ENCODE measurements at places on chromosomes 6 and 20.

GRCh38 chr20:32990426-32990825, 13.8 kb downstream of the SUN5 start:
- no peak for DNase-seq

- no peak for DNase-seq
These were observed 39.3 kb downstream of the SNRNP48 start for GRCh38 chr6:7629321-7629720.

DNA sequence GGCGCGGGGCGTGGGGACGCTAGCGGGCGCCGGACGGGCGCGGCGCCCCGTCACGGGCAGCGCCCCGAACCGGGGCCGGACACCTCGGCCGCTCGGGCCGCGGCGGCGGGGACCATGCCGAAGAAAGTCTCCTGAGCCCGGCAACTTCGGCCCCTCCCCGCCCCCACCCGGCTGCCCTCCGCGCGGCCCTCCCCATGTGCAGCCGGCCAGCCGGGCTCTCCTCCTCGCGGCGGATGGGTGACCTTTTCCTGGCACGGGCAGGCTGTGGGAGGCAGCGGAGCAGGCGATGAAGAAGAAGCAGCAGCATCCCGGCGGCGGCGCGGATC, 278 bp downstream of the UST start:
- DNase-seq: no peak

DNA sequence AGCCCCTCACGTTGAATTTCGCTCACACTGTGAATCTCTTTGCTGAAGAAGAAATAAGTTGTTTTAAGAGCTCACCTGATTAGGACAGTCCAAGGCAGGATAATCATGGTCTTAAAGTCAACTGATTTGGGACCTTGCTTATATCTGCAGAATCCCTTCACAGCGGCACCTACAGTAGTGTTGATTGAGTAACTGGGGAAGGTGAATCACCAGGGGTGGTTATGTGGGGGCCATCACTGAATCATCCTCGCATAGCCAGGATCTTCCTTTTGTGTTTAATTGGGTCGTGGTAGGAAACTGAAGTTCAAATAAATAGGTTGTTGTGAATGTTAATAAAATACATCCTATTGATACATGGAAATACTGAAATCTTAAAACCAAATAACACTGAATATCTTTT, 20.2 kb upstream of the MICA start:
- no peak for DNase-seq

DNA sequence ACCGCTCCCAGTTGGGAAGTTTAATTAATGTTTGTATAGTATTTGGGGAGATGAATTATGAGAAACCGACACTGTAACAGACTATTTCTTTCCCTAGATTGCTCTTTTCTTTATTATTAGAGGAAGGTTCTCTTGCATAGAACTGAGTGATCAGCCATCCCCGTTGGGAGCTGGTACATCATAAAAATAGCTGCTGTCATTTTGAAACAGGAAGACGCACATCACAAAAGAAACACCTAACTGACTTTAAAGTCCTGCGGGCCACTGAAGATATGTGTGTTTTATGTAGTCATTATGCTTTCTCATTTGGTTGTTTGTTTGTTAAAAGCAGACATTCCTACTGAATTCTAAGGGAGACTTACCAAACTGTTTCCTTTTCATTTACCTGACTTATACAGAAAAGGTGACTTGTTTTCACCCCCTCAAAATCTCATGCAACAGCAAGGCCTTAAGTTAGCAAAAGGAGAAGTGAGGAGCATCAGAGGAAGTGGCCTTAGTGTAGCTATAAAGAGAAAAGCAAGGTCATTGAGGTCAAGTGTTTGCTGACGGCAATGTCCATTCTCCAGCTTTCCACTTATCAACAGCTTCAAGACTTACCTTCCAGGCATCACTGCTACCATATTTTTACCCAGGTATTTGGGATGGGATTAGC, 91.0 kb downstream of the PKHD1 start:
- no peak for DNase-seq

- no peak for DNase-seq
These were observed 97.8 kb upstream of the PCSK2 start for GRCh38 chr20:17129089-17129488.

DNA sequence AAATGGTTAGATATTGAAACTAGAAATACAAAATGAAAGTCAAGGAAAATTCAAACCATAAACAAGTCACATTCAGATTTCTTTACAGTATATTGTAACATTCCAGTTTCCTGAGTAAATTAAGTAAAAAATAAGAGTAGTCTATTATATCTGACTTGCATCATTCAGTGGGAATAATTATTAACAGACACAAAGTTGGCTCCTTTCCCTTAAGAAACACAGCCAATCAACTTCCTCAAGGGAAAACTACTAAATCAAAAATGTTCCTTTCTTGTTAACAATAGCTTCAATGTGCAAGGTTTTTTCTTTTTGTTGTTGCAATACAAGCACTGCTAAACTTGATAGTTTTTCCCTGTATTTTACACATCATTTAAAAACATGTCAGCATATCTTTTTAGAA, 33.2 kb downstream of the DNAAF9 start:
- no peak for DNase-seq

GRCh38 chr6:37850728-37851285, 31.3 kb downstream of the ZFAND3 start:
- DNase-seq: no peak

DNA sequence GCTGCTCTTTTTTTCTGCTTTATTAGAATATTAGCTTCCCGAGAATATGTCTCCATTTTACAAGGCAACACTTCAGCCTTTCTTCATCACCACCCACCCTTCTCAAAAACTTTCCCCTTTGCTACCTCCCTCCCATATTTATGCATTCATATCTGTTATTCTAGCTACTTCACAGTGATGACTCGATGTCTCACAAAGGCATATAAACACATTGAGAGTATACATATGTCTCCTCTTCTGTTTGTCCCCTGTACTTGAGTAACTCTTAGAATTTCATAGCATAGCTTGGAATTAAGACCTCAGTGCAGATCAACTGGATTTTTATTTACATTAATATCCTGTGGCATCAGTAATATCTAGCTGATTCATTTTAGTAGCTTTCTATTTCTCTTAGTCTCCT, 6.5 kb downstream of the RNF144B start:
- DNase-seq: no peak

GRCh38 chr6:13355043-13355945, 27.0 kb upstream of the TBC1D7 start:
- DNase-seq: no peak

DNA sequence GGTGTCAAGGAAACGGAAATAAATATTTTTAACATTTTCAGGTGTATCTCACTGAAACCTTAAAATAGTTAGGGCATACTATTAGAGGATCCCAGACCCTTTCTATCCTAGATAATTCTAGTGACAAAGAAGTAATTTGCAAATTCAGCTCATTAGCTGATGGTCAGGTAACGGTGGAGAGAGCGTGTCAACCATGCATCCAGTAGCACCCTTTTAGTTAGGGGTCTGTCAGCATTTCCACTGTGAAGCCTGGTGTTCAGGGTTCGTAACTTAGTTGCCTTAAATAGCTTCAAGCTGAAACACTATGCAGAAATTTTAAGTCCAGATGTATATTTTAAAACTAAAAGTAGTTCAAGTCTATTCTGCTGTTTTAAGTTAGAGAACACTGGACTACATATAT, 48.5 kb upstream of the SUPT3H start:
- no peak for DNase-seq

GRCh38 chr6:65707126-65707826, at the start of gene EYS:
Gene EYS, minus strand, starts transcription at chr6:65707226. Its CDS starts 211,816 bp downstream, at chr6:65495410.
- no peak for DNase-seq

DNA sequence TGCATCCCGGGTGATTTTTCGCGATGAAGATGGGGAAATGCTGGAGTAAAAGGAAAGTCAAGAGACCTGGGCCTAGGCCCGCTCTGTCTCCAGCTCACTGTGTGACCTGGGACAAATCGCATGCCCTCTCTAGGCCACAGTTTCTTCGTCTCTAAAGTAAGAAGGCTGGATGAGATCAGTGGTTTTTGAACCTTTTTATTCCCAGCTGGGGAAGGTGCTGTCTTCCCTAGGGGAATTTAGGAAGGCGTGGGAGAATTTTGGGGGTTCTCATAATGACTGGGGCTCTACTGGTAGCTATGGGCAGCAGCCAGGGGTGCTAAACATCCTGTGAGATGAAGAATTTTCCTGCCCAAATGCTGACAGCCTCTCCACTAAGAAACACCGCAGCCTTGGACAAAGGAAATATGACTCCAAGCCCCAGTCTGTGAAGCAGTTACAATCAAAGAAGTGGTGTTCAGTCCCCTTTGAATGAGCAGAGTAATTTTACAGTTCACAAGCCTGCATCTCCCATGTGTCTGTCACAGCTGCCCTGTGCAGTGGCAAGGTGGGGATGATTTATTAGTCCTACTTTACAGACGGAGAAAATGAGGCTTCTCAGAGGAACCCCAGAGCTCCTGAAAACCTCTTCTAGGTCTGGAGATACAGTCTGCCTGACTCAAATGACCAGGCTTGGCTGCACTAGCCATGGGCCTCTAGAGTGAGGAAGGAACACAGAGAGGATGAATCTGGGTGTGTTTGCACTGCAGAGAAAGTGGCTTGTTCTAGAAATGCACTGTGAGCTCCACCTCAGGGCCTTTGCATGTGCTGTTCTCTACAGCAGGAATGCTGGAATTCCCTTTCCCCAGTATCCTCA, 57.2 kb downstream of the RAB44 start:
- no peak for DNase-seq

- no peak for DNase-seq
These were observed 58.7 kb downstream of the KIF13A start for GRCh38 chr6:17928514-17929430.

GRCh38 chr6:169368200-169368599, 114.6 kb upstream of the THBS2 start:
- DNase-seq: no peak

DNA sequence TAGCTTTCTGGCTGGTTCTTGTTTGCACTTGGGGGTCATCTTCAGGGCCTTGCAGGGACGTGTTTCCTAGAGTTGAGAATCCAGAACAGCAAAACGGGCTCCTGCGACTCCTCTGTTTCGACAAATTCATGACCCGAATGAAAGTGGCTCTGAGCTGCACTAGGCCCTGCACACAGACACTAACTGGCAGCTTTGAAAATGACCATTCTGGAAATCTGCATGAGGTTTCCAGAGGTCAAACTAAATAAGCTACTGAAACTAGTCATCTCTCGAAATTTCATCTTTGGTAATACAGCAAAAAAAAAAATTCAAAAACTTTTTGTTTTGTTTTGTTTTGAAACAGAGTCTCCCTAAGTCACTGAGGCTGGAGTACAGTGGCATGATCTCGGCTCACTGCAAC, 15.5 kb upstream of the BMP7 start:
- DNase-seq: no peak

- no peak for DNase-seq
These were observed 15.5 kb downstream of the COL9A3 start for GRCh38 chr20:62832212-62832922.

GRCh38 chr6:102485480-102485879, 1092.0 kb downstream of the GRIK2 start:
- DNase-seq: no peak

- DNase-seq: no peak
These were observed 54.3 kb downstream of the CARMIL1 start for GRCh38 chr6:25333471-25333870.

DNA sequence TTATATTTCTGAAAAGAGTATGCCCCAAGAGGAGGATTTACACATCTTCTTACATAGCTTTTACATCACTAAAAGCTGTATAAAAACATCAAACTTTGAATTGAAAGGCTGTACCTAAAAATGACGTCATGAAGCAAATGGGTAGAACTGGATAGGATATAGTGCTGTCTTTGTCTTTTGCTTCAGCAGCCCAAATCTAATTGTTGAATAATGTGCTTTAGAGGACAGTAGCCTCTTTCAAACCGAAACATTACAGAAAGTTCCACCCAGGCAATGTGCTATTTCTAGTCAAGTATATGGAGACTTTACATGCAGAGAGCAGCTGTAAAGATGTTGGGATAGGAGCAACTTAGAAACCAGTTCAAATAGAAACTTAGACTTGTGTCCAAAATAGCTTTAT, 51.9 kb downstream of the ADGRG6 start:
- no peak for DNase-seq

- DNase-seq: no peak
These were observed 46.3 kb downstream of the EZR start for GRCh38 chr6:158772851-158773371.

DNA sequence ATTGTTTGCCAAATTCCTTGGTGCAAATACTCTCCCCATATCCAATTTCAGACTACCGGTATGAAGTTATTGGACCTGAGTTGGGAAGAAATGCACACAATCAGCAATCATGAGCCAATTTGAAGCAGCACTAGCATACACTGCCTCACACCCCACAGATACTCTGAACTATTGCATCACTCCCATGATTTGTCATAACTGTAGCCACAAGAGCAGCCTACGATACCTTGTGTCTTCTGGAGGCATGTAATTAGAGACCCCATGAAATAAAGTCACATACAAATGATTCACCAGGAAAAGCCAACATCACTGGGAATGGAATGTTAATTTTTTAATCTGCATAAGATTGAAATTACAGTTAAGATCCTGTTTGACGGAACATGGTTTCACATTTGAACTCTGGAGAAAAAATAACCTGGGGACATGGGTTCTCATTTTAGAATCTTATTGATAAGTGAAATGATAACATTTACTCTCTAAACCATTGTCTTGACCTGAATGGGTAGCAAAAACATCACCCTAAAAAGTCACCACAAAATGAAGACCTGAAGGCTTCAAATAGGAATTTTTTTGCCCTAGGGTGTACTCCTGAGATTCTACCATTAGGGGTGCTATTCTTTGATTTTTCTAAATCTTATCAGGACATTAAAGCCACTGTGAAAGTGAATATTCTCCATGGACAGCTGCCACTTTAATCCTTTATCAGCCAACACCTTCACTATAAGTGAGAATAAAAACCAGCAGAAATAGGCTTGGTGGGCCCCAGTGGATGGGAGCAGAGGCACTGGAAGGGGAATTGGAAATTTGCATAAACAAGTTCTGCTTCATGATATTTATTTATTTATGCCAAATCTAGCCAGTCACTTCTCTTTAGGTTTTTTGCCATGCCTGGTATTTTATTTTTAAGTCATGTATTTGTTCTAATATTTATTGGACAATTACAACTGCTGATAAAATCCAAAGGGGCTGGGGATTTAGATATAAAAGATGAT, 34.5 kb upstream of the HBS1L start:
- DNase-seq: no peak

DNA sequence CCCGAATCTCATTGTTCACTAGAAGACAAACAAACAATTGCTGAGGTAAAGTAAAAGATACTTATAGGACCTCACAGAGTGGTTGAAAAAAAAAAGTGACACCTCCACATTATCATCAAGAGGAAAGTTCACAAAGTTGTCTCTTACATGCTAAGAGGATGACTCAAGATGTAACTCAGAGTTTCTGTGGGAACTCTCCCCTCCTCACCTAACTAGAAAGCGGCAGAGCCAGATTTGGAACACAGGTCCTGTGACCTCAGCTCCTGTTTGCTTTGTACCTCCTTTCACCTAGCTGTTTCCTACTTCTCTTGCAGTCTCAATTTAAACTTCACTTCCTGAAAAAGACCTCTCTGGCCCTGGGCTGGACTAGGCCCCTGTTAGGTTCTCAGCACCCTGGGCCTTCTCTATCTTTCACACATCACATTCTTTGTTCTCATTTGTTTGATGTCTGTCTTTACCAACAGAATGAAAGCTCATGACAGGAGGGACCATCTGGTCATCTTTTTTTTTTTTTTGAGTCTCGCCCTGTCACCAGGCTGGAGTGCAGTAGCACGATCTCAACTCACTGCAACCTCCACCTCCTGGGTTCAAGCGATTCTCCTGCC, 60.8 kb downstream of the CD24 start:
- no peak for DNase-seq
